ENCODE measurements at places on chromosomes 13 and 19.

- no peak for DNase-seq
Observed at GRCh38 chr13:71210861-71211260, 656.1 kb downstream of the DACH1 start.

GRCh38 chr13:75347457-75347856 lies 134.5 kb downstream of the TBC1D4 start:
- no peak for DNase-seq

DNA sequence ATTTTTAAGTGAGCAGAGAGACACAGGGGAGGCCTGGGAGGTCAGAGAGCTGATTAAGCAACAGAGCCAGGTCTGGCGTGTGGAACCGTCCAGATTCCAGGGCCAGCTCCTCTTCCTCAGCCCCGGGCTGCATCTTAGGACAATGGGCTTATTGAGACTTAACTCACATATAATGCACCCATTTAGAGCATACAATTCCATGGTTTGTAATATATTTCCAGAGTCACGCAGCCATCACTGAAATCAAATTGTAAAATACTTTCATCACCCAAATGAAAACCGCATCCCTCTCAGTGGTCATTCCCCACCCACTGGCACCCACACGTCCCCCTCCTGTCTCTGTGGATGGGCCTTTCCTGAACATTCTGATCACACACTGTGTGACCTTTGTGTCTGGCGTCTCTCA lies 2.1 kb upstream of the HMG20B start:
- DNase-seq: no peak

GRCh38 chr13:47399599-47399998 lies 502.7 kb upstream of the HTR2A start:
- DNase-seq: no peak

GRCh38 chr19:18785179-18786124 lies 5.7 kb downstream of the COMP start:
- no peak for DNase-seq

DNA sequence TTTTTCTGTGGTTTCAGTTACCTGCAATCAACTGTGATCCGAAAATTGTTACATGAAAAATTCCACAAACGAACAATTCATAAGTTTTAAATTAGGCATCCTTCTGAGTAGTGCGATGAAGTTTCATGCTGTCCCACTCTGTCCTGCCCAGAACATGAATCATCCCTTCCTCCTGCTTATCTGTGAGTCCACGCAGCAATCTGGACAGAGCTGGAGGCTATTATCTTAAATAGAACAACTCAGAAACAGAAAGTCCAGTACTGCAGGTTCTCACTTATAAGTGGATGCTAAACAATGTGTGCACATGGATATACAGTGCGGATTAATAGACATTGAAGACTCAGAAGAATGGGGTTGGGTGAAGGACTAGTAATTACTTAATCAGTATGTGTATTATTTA lies 583.7 kb upstream of the SPRY2 start:
- no peak for DNase-seq

GRCh38 chr13:101490406-101491015 lies 38.0 kb downstream of the ITGBL1 start:
- no peak for DNase-seq

DNA sequence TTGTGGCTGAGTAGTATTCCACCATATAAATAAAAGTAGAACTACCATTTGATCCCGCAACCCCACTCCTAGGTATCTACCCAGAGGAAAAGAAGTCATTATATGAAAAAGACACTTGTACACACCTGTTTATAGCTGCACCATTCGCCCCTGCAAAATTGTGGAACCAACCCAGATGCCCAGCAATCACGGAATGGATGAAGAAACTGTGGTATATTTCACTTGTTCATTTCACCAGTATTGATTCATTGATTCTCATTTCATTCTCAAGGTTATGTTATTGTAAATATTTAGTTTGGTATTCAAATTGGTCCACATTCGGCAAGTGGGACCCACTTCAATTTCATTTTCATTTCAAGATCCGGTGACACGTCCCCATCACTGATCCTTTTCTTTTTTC lies 8.2 kb upstream of the RFPL4A start:
- no peak for DNase-seq

GRCh38 chr13:74090869-74091605 lies 43.2 kb downstream of the KLF12 start:
- DNase-seq: no peak

- no peak for DNase-seq
Observed at GRCh38 chr13:99322297-99323103, 15.3 kb upstream of the GPR183 start.

DNA sequence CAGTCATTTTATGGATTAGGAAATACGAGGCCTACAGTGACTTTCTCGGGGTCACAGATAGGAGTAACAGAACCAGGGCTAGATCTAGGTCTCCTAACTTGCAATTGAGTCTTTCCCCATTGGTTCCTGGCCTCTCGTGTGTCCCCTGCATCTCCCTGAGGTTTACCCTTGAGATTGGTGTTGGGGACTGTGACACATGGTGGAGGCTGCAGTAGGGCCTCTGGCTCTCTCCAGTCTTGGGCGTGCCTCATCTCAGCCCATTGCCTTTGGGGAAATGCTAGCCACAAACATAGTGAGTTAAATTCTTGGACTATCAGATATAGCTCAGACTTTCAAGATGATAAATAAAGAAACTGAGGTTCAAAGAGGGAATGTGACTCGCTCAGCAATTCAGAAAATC lies 212.1 kb downstream of the KCNRG start:
- DNase-seq: no peak

DNA sequence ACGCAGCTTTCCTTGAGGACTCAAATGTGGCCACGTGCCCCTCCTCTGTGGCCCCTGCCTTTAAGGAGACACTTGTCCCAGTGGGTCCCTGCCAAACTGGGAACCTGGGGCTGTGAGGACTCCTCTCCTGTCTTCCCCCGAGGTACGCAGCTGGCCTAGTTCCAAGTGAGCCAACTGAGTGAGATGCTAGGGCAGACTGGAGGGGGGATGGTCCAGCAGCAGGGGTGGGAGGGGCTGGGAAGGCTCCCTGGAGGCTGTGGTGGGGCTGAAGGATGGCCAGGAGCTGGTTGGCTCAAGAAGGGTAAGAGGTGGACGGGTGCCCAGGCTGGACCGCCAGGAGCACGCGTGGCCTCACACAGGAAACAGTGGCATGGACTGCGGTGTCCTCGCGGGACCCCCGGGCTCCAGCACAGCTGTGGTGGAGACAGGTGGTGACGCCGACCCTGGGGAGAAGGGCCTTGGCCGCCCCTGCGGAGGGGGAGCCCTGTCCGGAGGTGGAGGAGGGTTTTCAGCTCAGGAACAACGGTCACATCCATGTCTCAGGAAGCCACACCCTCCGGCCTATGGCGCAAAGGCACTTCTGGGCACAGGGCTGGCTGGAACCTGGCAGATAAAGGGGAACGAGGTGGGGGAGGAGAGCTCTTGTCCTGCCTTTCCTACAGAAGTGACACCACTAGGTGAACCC lies 45.8 kb downstream of the MLLT1 start:
- no peak for DNase-seq

DNA sequence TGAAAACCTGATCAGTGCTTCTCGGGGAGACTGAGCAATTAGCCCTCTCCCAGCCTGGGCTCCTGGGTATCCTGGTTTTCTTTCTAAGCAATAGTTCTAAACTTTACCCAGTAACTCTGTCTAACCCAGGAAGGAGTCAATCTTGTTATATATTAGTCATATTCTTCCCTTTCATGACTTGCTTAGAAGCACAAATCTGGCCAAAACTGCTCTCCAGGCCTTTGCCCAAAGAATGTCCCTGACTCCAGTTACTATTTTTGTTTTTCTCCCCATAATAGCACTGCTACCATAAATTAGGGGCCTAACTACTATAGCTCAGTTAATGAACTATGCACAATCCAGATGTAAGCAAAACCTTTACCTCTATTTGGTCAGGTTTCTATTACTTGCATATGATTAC lies 355.8 kb upstream of the HTR2A start:
- no peak for DNase-seq

- DNase-seq: no peak
Observed at GRCh38 chr19:18969931-18970659, 29.1 kb upstream of the HOMER3 start.

DNA sequence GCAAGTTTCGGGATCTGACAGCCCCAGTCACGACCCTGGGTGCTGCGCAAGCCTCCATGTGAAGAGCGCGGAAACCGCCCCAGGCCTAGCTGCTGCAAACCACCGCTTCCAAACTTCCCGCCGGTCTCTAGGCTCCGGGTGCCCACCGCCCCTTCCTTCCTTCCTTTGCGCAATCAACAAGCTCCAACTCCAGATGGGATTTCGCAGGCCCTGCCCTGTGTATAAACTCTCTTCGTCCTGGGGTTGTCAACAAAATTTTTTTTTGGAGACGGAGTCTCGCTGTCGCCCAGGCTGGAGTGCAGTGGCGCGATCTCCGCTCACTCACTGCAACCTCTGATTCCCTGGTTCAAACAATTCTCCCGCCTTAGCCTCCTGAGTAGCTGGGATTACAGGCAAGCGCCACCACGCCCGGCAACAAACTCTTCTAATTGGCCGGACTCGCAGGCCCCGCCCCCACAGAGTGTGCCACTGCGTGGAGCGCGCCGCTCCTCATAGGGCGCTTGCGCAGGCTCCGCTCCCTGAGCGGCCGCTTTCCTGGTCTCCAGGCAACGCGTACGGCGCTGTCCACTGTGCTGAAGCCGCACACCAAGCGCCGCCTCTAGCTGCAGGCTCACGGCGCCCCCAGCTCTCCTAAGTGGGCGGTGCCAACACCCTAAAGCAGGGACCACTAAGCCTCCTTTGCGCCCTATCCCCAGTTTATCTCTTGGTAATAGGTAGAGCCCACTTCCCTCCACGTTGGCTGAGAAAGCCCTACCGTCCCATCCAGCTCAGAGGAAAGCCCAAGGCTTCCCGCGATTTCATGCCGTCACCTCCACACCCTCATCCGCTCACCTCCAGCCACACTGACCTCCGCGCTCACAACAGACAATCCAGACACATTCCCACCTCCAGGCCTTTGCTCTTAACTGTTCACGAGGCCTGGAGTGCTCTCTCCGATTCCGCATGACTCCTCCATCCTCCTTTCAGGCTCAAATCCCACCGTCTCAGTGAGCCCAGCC lies 5.5 kb upstream of the QTRT1 start:
- DNase-seq: peak; percentile 89

- no peak for DNase-seq
Observed at GRCh38 chr19:38736036-38736412, 8.2 kb downstream of the CAPN12 start.

DNA sequence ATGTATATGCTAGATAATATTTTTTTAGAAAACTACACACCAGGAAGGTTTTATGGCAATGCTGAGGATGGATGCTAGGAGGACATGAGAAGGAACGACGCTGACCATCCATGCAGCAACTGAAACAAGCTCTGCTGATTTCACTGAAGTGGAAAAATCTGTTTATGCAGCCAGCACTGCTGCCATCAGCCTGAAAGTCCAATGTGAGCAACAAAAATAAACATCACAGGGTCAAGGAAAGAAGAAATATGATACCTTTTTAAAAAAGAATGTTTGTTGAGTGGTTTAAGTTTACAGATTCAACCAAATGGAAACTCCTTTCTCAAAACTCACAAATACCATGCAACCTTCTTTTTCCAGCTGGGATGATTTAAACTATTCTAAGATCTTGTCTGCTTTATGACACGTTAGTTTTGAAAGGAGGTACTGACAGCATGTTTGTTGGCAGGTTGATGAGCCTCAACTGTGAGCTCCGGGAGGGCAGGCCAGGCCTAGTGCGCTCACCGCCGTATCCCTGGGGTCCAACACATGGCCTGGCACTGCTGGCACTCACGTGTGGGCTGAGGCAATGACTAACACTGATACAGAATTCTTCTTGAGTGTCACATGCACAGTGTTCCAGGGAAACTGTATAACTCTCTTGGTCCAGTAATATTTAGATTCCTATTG lies 46.8 kb downstream of the LATS2 start:
- no peak for DNase-seq

DNA sequence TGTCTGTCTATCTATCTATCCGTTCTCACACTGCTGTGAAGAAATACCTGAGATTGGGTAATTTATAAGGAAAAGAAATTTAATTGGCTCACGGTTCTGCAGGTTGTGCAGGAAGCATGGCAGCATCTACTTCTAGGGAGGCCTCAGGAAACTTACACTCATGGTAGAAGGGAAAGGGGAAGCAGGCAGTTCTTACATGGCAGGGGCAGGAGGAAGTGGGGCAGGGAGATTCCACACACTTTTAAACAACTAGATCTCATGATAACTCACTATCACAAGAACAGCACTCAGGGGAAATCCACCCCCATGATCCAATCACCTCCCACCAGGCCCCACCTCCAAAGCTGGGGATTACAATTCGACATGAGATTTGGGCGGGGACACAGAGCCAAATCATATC lies 105.3 kb downstream of the SLC10A2 start:
- DNase-seq: no peak

DNA sequence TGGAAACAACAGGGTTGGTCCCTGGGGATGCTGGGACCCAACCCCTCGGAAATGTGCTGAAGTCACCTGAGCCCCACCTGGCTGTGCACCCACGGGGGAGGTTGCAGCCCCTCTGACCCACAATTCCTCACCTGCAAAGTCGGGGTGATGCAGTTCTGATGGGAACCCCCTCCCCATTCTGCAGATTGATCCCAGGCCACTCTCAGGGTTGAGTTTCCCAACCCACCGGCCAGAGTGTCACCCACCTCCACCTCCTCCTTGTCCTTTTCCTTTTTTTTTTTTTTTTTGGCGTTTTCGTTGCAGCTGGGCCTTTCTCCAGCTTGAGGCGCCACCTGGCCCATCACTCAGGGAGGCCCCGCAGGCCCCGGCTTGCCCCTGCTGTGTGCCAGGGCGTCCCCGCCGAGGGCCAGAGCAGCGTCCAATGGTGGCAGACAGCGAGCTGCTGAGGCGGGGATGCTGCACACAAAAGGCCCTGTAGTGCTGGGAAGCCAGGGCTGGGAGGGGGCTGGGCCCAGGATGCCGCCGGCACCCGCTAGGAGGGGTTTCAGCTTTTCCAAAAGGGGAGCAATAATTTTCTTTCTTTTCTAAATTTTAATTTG lies 4.6 kb downstream of the PIK3R2 start:
- DNase-seq: peak; percentile 70

DNA sequence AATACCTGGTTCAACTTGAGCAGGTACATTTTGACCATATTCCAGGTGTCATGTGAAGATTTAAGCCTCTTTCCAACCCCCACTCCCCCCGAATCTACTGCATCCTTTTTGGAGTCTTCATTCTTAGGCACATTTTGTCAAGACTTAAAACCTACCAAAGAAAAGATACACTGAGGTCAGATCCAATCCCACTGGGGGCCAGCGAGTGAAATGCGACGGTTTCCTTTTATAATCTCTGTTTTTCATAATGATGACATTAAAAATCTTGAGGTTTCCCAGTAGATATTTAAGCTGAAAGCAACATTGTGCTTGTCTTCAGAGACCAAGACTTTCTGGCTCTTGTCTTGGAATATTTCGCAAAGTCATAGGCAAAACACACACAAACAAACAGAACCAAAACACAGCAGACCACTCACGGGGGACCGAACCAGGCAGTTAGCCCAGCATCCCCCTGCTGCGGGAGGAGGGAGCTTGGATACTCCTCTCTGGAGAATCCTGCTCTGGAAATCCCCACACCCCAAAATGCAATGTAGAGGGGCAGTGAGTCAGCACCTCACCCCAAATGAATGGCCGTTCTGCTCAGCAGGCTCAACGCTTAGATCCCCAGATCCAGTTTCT lies 506 bp upstream of the GAS6 start:
- no peak for DNase-seq

GRCh38 chr13:113759525-113760137 lies 605 bp downstream of the TMEM255B start:
- no peak for DNase-seq

- no peak for DNase-seq
Observed at GRCh38 chr19:23283925-23284324, 33.7 kb upstream of the ZNF724 start.

GRCh38 chr13:79901336-79901735 lies 420.4 kb downstream of the NDFIP2 start:
- no peak for DNase-seq

- DNase-seq: no peak
Observed at GRCh38 chr13:40792284-40793051, 3.1 kb downstream of the SLC25A15 start.

Data from NCI-H2107 (cell line).